Choroid plexus epithelial cell (primary cell): ENCODE measurements at places on chromosomes 6 and 20.

- DNase-seq = no peak
Observed at GRCh38 chr20:37991157-37991866, 41.9 kb downstream of the TTI1 start.

DNA sequence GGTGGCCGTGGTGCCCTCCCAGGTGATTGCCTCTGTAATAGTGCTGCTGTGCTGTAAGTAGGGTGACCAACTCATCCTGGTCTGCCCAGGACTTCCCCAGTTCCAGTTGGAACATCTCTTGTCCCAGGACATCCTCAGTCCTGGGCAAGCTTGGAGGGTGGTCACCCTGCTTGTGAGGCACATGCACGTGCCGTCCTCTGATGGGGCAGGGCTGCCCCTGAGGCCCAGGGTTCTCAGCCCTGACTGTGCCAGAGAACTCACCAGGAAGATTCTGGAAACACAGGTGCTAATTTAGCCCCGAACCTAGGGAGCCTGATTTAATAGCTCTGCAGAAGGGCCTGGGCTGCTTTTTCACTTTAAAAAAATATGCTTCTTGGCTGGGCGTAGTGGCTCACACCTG is 120.9 kb upstream of the PHACTR3 start:
- DNase-seq = no peak

DNA sequence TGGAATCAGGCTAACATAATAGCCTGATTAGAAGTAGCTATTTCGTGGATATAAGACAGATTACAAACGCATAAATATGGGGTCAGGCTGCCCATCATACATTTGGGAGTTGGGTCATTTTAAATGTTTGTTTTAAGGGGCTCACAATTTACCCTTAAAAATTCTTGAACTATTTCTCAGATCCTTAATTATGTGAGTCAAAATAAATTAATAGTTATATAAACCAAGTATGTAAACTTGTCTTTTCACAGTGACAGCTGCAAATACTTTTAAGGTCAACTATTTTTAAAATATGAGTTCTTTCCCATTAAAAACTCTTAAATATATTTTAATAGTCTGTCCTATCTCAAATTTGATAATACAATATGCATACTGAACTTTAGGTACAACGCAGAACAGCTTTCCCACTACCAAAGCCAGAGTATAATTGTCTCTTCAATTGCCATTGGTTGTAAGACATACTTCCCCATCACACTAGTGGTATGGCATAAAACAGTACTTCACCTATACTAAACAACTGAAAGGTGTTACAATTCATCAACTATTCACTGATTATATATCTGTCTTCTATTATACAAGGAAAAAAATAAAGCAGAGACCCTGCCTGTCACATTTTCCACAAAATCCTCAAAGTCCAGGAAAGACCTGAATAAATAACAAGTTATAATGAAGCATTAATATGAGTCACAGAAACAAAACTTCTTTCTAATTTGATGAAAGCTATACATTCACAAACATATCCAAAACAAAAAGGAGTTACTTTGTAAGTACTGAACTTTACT is 80.8 kb upstream of the COL21A1 start:
- no peak for DNase-seq

DNA sequence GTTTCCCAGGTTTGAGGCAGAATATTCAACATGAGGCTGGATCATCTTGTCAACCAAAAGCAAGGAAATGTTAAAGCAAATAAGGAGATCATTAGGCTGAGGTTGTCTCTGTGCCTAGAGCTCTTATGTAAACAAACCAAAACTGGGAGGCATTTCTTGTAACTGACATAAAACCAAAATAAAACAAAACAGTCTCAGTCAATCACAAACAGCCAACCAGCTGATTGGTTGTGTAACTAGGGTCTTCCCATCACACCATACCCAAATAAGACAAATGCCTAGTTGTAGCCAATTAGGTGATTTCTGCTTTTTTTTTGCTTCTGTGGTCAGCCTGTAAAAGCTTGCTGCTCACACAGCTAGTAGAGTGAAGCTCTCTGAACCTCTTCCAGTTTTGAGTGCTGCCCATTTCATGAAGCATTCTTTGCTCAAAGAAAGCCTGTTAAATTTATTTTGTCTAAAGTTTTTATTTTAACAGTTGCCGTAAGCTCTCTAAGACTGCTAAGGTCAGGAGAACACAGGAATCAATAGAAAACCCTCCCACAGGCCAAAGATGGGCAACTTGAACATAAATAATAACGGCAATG is 8.9 kb upstream of the FITM2 start:
- no peak for DNase-seq

DNA sequence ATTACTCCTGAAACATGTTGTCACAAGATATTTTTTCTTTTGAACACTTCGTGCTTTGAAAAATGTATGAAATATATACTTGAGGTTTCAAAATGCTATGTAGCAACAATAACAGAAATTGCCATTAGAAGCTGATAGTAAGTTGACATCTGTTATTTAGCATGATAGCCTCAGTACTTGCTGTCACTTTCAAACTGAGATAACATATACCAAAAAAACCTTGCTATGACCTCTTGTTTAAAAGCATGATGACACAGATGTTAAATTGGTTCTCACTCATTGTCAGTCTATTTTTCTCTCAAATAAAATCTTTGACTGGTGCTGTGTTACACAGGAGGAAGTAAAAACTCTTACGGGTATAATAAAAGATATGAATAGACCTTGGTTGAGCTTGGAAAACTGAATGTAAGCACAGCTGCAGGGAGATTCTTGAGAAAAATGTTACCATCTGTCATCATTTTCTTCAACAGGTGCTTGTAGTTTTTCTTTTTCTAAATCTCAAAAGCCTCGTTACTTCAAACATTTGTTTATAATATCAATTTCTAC is 18.6 kb downstream of the MOXD1 start:
- no peak for DNase-seq

GRCh38 chr6:44976677-44977641 is 351.2 kb upstream of the RUNX2 start:
- DNase-seq = peak; percentile 50

DNA sequence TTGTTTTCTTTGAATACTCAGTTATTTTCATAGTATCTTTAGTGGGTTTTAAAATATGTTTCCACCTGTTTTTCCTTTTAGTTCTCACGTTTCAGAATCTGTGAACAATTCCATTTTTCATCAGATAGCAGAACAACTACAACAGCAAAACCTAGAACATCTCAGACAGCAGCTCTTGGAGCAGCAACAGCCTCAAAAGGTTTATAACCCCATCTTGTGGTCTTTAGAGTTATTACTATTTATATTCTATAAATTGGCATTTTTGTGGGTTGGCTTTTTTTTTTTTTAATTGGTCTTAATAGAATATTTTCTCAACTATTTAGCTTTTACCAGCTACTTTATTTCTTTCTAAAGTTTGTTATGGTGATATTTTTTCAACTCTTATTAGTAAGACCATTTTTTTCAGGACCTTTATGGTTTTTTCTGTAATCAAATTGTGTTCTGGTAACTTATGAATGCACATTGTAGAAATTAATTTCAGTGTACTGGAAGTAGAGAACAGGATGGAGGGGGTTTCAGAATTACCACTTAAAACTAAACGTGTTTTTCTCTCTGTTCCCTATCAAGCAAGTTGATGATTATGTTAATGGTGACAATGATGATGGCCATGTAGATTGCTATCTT is 72.2 kb downstream of the SCAF8 start:
- peak; percentile 86 for DNase-seq

DNA sequence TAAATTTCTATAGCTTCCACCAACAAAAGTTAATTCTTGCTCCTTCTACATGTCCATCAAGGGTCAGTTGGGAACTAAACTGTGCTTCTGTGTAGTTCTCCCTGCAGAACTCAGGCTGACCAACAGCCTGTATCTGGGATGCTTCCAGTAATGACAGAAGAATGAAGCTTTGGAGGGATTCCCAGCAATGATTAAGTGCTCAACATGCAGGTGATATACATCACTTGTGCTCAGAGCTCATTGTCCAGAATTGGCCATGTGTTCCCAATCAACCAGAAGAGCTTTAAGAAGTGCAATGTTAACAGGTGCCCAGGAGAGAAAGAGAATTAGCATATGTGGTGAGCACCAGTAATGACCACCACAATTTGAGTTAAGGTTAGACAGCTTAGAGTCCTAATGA is 37.4 kb upstream of the SNRPB2 start:
- DNase-seq = no peak

GRCh38 chr6:99739526-99739925 is 132.9 kb downstream of the PRDM13 start:
- DNase-seq = no peak
